HS-27A (cell line): ENCODE measurements at places on chromosomes 4 and X.

- DNase-seq: no peak
Measured at GRCh38 chrX:103253608-103254007, 1.3 kb downstream of the TCEAL8 start.

- DNase-seq: no peak
Measured at GRCh38 chrX:114615765-114616164, 31.9 kb downstream of the HTR2C start.

DNA sequence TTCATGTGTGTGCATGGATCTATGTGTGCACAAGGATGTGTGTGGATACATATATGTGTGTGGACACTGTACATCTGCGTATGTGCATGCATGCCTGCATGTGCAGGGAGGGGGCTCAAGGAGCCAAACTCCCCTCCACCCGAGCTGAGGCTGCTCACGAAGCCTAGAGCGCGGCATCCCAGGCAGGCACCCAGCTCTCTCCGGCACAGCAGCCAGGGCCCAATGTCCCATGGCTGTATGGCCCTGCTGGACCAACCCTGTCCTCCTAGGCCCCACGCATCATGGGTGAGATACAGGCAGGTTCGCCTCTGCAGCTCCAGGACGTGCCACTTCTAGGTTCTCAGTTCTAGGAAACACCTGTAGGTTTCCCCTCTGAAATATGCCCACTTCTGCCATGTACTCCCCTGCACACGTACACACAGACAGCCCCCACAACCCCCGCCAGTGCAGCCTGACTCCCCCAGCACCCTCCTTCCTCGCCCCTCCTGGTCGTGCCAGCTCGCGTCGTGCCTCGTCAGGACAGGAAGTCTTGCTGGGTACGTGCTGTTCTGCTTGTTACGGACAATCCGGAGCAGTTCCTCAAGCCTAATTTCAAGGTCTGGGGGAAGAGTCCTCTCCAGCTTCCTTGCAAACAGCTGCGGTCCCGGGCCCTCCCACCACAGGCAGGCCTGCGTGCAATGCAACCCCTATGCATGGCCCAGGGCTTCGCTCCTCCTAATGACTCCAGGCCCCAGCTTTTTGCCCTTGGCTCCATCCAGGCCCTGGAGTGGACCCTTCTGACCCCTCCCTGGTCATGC is 3.2 kb upstream of the ADRA2C start:
- no peak for DNase-seq

DNA sequence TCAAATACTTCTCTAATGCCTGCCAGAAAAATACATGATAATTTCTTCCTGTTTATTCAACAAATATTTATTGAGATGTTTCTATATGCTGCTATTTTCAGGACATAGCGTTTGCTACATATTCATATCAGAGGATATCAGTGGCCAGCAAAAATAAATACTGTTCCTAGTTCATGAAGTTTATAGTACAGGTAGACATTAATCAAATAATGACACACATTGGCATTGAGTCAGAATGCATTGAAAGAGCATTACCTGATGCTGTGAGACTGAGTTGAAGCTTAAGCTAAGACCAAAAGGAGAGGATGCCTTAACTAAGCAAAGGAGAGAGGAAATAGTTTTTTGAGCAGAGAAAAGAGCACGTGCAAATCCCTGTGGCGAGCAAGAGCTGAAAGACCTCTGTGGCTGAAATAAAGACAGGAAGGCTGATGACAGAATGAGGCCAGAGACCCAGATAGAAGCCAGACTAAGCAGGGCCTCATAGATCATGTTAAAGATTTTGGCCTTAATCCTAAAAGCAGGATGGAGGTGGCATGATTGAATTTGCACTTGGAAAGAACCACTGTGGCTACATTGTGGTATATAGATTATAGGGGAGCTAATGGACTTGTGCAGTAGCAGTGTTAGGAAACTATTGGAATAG is 36.2 kb downstream of the FAM241A start:
- DNase-seq: no peak

DNA sequence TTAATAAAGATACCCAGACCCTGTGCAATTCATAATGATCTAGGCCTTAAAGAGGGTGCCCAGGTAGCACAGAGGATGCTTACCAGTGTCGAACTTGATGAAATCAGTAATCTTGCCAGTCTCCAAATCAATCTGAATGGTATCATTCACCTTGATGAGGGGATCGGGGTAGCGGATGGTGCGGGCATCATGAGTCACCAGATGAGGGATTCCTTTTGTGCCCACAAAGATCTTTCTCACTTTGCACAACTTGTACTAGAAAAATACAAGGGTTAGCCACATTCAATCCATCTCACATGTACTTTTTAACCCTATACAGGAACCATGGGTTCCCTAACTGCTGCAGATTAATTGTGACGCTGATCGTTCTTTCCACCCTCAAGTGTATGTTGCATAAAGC is 3.3 kb downstream of the RPS4X start:
- no peak for DNase-seq

DNA sequence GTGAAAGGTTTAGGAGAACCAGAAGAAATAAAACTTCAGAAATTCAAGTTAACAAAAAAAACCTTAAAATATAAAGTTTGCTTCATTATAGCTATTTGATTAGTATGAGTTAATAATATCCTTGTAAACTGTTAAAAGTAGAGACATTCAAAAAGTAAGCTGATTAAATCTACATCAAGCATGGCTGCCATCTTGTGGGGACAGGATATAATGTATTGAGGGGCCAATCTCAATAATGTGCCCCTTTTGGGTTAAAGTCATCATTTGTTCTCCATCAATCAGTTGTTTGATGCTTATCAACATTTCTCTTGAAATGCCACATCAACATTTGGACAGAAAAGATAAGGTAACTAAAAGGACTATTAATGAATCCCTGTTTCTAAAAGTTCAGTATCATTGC is 4.6 kb upstream of the GRID2 start:
- DNase-seq: no peak

DNA sequence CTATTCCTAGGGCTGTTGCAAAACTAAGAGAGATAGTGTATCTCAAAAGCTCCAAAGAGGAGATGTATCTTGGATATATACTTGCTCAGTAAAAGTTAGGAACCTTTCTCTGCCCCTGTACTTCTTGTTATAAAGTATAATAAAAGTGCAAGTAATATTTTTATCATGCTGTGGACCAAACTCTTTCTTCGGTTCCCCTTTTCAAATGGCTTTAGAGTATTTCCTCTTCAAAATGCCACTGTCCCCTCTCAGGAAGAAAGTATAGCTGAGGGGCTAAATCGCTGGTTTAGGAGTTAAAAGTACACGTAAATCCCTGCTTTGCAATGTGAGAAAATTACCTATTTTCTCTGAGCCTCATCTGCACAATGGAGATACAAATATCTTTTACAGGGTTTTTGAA is 169.1 kb upstream of the FTHL17 start:
- no peak for DNase-seq

GRCh38 chrX:150729956-150730355 is 36.8 kb downstream of the MTMR1 start:
- DNase-seq: no peak

DNA sequence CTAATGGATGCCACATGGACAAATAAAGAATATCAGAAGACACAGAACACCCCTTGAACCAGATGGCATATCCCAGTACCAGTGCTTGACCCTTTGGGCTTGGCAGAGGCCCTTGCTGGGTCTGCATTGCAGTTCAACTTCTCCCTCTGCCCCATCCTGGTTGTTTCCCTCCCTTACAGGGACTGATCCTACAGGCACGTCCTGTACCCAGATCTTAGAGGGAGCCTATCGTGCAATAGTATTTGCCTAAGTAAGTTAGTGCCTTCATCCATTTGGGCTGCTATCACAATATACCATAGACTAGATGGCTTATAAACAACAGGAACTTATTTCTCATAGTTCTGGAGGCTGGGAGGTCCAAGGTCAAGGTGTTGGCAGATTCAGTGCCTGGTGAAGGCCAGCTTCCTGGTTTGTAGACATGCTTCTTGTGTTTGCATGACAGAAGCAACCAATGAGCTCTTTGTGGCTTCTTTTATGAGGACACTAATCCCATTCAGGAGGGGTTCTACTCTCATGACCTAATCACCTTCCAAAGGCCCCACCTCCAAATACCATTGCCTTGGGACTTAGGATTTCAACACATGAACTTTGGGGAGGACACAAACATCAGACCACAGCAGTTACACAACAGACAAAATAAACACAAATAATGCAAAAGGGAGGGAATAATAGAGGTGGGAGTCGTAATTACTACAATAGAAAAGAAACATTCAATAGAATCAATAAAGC is 146.5 kb upstream of the MSX1 start:
- no peak for DNase-seq

GRCh38 chrX:71147496-71148277 is 3.0 kb downstream of the NLGN3 start:
- no peak for DNase-seq

- DNase-seq: no peak
Measured at GRCh38 chrX:79110731-79111130, 33.8 kb upstream of the GPR174 start.

- DNase-seq: no peak
Measured at GRCh38 chr4:56128213-56128612, 179.5 kb downstream of the CEP135 start.

GRCh38 chr4:28350485-28350884 is 1489.8 kb downstream of the STIM2 start:
- DNase-seq: no peak

DNA sequence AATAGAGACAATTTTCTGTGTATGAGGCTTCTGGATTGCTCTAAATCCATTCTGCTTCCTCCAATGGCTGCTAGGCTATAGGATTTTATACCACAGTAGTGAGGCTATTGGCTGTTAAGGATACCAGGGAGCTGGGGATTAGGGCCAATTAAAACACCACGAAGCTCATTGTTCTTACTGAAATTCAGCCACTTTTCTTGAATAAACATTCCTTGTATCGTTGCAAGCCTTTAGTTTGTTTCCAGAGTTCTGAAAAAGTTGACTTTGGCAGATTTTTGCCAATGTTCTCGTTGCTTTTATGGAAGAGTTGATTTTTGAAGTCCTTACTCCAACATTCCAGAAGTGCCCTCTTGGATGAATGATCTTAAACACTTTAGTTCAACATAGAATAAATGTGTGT is 238.4 kb upstream of the TEX13A start:
- DNase-seq: no peak

- DNase-seq: no peak
Measured at GRCh38 chrX:133985164-133985966, at the start of gene GPC3. TSS of gene GPC3 (minus strand) at chrX:133985594.

GRCh38 chrX:31117266-31117665 is 45.4 kb upstream of the FTHL17 start:
- DNase-seq: no peak

GRCh38 chr4:76200771-76201231 is 12.8 kb downstream of the SCARB2 start:
- no peak for DNase-seq

GRCh38 chr4:34271479-34272355 is 1972.6 kb downstream of the ARAP2 start:
- DNase-seq: no peak

DNA sequence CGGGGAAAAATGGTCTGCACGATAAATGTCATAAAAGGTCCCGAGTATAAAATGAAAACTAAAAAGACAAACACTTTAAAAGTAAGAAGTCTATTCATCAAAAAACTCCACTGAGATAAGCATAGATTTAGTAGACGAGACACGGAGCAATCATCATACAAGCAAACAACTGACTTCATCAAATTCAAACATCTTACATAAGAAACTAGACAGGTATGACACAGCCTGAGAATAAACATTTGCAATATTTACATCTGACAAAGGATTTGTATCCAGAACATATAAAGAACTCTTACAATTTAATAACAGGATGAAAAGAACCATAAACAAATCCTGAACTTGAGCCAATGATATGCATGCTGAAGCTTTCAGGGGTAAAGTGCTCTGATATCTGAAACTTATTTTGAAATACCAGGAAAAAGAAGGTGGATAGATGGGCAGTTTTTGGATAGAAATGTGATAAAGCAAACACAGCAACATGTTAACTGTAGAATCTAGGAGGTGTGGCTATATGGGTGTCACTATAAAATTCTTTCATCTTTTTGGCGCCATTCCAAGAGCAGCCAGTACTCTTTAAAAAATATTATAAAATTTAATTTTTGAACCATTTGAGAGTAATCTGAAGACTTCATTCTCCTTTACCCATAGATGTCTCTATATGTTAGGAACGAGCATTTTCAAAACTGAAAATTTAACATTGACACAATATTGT is 12.0 kb downstream of the MPP1 start:
- no peak for DNase-seq

DNA sequence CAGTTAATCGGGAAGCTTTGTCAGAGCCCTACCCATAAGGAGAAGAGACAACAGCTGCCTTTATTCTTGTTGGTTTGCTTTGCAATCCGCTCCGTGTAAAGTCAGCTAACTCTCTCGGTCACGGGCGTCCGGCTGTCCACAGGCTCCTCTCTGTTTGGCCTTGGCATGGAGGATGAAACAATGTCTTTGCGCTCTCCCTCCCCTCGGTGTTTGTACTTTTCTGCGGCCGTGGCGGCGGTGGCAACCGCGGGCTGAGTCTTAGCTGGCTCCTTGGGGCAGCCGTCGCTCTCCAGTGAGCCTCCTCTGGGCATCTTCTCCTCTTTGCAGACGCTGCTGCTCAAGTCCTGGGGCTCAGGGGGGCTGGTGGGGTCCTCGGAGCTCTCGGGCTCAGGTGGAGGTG is 10.6 kb upstream of the IRAK1 start:
- no peak for DNase-seq

DNA sequence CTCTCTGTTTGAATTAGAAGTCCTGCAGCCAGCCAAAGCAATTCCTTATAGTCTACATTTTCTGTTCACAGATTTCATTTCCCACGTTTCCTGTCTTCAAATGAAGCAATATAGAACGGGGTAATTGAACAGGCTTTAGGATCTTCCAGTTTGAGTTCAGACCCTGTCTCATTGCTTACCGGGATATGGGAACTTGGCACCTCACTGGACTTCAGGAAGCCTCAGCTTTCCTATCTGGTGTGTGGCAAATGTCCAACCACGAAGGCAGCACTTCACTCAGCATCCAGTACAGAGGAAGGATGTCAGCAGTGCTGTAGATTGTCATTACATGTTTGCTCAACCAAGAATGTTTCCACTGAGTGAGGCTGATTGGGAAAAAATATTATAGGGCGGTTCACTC is 271.1 kb upstream of the ZFP42 start:
- no peak for DNase-seq

GRCh38 chr4:85102606-85103005 is 136.1 kb upstream of the WDFY3 start:
- no peak for DNase-seq

GRCh38 chrX:82218361-82218760 is 1016.5 kb downstream of the SH3BGRL start:
- no peak for DNase-seq

DNA sequence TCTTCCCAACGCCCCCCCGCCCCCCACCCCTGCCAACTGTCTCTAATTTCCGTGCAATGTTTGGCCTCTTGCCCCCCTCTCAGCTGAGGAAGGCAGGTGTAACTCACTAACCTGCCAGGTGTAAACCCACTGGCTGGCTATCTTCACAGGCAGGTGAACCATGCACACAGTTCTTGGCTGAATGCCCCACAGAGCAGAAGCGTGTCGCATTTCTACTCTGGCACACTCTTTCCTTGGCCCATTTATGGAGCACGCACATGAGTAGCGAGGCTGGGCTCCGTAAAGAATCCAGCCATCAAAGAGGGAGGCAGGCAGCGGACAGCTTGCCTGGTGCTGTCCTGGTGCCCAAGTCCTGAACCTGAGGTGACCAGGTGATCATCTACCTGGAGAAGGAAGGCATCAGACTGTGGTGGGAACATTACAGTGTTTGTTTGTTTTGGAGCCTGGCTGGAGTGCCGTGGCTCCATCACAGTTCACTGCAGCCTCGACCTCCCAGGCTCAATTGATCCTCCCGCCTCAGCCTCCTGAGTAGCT is 39.2 kb upstream of the CRMP1 start:
- DNase-seq: no peak

GRCh38 chrX:54931107-54931506 is 10.5 kb downstream of the TRO start:
- DNase-seq: no peak

GRCh38 chr4:123667496-123667895 is 270.9 kb downstream of the SPRY1 start:
- DNase-seq: no peak
